ENCODE measurements at places on chromosomes 4 and X. TPM values are rescaled to one million over a fixed set of nuclear protein-coding genes. Genes with fewer than 3 reads are reported as not detected.
A peak's percentile ranks its signal among the peaks of the same experiment; 100 is the strongest.

GRCh38 chr4:184373886-184374405, 100.4 kb downstream of the IRF2 start:
- no peak for DNase-seq
- no peaks in the 10 kb centered on the region for H3K27me3 ChIP-seq
- no peak overlapping the region for H3K27ac ChIP-seq
- no peak overlapping the region for H3K4me3 ChIP-seq
- H3K4me1 ChIP-seq = peaks cover 17% of the 10 kb centered on the region

DNA sequence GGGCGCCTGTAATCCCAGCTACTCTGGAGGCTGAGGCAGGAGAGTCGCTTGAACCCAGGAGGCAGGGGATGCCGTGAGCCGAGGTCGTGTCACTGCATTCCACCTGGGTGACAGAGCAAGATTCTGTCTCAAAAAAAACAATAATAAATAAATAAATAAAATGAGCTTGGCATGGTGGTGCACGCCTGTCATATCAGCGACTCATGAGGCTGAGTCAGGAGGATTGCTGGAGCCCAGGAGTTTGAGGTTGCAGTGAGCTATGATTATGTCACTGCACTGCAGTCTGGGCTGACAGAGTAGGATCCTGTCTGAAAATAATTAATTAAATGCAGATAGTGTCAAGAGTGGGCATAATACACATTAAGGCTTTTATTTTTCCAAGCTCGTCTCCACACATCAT, 77.5 kb downstream of the DHRSX start:
- no peak overlapping the region for H3K4me3 ChIP-seq
- no peak overlapping the region for H3K27ac ChIP-seq
- H3K4me1 ChIP-seq = no peaks in the 10 kb centered on the region

GRCh38 chr4:159562366-159562765, 459.5 kb downstream of the RAPGEF2 start:
- no peaks in the 10 kb centered on the region for H3K27me3 ChIP-seq
- no peaks in the 10 kb centered on the region for H3K36me3 ChIP-seq
- H3K27ac ChIP-seq = no peak overlapping the region
- no peak for DNase-seq

- no peak for DNase-seq
- no peaks in the 10 kb centered on the region for H3K36me3 ChIP-seq
- no peaks in the 10 kb centered on the region for H3K27me3 ChIP-seq
- H3K4me1 ChIP-seq = no peaks in the 10 kb centered on the region
Measured at GRCh38 chr4:20391198-20391597, 139.5 kb downstream of the SLIT2 start.

- H3K4me1 ChIP-seq = no peaks in the 10 kb centered on the region
- peaks cover 47% of the 10 kb centered on the region for H3K27me3 ChIP-seq
- H3K27ac ChIP-seq = peak within 1 kb of the TSS; percentile 7
- peak; percentile 45 for DNase-seq
- H3K4me3 ChIP-seq = peak within 1 kb of the TSS; percentile 70
Measured at GRCh38 chr4:76251441-76252270, at the start of gene FAM47E. FAM47E (plus strand) TSS chr4:76251721; CDS start chr4:76251747, 26 bp downstream.

DNA sequence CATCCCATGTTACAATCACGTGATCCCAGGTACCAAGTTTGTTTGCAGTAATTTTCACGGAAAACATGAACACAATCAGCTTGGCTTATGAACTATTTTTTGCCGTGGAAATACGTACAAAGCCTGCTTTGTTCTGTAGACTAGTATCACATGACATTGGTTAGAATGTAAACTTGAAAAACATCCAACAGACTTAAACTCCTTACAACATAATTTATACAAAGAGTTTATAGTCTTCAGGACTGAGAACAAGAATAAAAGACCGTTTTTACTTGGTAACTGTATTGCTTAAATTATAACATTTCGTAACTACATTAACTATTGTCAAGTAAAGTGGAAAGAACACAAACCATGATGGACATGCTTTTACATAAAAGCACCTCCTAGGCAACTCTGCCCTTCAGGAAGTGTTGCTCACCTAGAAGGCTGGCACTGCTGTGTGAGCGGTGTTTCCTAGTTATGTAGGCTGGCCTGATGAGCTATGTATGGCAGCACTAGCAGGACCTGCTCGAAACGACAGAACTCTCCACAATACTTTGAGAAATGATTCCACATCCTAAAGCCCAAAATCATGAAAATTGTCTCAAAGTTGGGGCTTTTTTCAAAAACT, 41.8 kb upstream of the WDR1 start:
- H3K27ac ChIP-seq = no peak overlapping the region
- no peaks in the 10 kb centered on the region for H3K36me3 ChIP-seq
- no peaks in the 10 kb centered on the region for H3K27me3 ChIP-seq
- no peak overlapping the region for H3K4me3 ChIP-seq
- DNase-seq = peak; percentile 20

- no peak overlapping the region for H3K27ac ChIP-seq
- peaks cover 16% of the 10 kb centered on the region for H3K4me1 ChIP-seq
- peak; percentile 55 for DNase-seq
- no peak overlapping the region for H3K4me3 ChIP-seq
- H3K36me3 ChIP-seq = no peaks in the 10 kb centered on the region
Measured at GRCh38 chrX:12950851-12951594, 23.9 kb upstream of the TMSB4X start.

DNA sequence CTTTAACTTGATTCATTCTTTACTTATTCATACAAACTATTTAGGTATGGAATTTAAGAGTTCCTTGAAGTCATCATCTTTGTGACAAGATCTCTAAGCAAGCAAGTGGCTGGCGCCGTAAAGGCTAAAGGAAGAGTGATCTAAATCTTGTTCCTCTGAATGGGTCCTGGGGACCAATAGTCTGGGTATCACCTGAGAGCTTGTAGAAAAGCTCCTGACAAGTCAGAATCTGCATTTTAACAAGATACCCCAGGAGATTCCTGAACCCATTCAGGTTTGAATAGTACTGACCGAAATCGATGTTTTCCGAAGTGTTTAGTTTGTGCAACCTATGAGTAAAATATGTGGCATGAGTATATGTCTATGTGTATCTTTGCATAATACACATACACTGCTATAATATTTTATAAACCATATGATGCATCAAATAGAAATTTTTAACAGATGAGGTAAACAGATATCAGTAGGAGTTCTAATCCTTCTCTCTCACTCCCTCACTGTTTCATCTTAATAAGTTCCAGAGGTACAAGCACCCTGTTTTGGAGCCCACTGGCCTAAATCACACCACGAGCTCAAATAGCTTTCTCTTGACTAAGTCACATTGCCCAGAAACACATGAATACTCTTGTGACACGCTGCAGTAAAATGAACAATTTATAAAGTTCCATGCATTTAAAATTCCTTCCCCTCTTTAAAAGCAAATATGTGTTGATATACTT, 170.0 kb downstream of the RELL1 start:
- DNase-seq = no peak
- no peaks in the 10 kb centered on the region for H3K27me3 ChIP-seq
- H3K27ac ChIP-seq = no peak overlapping the region
- no peaks in the 10 kb centered on the region for H3K36me3 ChIP-seq
- H3K4me3 ChIP-seq = no peak overlapping the region

DNA sequence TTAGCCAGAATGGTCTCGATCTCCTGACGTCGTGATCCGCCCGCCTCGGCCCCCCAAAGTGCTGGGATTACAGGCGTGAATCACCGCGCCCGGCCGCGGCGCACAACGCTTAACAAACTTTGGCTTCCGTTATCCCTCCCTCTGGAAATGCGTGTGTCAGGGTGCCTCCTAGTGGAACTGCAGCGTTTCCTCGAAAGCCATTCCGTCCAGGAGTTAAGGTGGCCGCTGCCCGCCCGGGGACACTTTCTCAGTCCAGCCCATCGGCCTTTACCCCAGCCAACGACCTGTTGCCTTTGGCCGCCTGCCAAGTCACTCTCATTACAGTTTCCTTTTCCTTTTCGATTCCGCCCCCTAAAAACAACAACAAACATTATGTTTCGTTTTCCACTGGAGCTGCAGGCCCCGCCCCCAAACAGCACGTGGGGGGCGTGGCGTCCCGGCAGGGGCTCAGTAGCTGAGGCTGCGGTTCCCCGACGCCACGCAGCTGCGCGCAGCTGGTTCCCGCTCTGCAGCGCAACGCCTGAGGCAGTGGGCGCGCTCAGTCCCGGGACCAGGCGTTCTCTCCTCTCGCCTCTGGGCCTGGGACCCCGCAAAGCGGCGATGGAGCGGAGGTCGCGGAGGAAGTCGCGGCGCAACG, at the start of gene HERC5:
TSS of gene HERC5 (plus strand) at position 450 of the 637 bp plus-strand sequence. CDS start at position 601, 151 bp downstream.
- no peaks in the 10 kb centered on the region for H3K4me1 ChIP-seq
- peak within 1 kb of the TSS; percentile 95 for H3K4me3 ChIP-seq
- peak within 1 kb of the TSS; percentile 57 for H3K27ac ChIP-seq
- DNase-seq = peak; percentile 95
- H3K27me3 ChIP-seq = no peaks in the 10 kb centered on the region

GRCh38 chr4:84085986-84086385, 413.1 kb downstream of the NKX6-1 start:
- DNase-seq = no peak
- peaks cover 77% of the 10 kb centered on the region for H3K27me3 ChIP-seq
- no peaks in the 10 kb centered on the region for H3K4me1 ChIP-seq
- no peak overlapping the region for H3K4me3 ChIP-seq

DNA sequence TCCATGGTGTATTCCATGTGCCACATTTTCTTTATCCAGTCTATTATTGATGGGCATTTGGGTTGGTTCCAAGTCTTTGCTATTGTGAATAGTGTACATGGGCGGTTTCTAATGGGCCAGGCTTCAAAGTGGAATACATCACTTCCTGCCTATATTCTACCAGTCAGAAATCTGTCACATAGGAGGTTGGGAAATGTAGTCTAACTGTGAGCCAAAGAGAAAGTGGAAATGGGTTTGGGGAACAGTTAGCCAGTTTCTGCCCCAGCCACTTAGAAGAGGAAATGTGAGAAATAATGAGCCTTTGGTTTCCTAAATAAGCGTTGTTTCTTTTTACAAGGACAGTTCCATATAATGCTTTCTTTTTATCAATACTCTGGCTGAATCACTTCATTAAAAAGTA, 85.1 kb upstream of the AP1S2 start:
- DNase-seq = no peak
- no peaks in the 10 kb centered on the region for H3K36me3 ChIP-seq
- H3K27me3 ChIP-seq = peaks cover 64% of the 10 kb centered on the region
- H3K4me3 ChIP-seq = no peak overlapping the region
- no peaks in the 10 kb centered on the region for H3K4me1 ChIP-seq

- H3K4me3 ChIP-seq = no peak overlapping the region
- H3K4me1 ChIP-seq = peaks cover 8% of the 10 kb centered on the region
- H3K27ac ChIP-seq = no peak overlapping the region
- H3K36me3 ChIP-seq = peaks cover 11% of the 10 kb centered on the region
- H3K27me3 ChIP-seq = no peaks in the 10 kb centered on the region
Measured at GRCh38 chr4:39565878-39566600, 38.8 kb upstream of the UGDH start.

DNA sequence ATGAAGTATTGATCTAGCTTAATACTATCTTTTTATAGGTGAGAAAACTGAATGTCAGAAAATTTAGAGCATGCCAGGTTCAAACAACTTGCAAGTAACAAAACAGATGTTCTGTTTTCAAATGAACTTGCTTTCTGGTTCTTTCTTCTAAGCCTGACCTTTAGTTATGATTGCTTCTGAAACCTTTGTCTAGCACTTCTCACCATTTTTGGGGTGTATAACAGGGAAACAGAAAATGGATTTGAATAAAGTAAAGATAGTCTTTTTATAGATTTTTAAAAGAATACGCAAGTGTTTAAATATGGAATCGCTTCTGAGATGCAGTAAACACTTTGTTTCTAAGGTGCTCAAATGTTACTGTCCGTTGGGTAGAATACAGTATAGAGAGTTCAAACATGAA, 687.2 kb upstream of the CPEB2 start:
- no peak overlapping the region for H3K27ac ChIP-seq
- no peak overlapping the region for H3K4me3 ChIP-seq
- H3K36me3 ChIP-seq = no peaks in the 10 kb centered on the region
- no peaks in the 10 kb centered on the region for H3K4me1 ChIP-seq

- H3K27me3 ChIP-seq = no peaks in the 10 kb centered on the region
- no peak overlapping the region for H3K4me3 ChIP-seq
- H3K4me1 ChIP-seq = peaks cover 24% of the 10 kb centered on the region
- DNase-seq = peak; percentile 85
Measured at GRCh38 chr4:53676402-53676871, 85.2 kb upstream of the LNX1 start.

- H3K27ac ChIP-seq = no peak overlapping the region
- no peaks in the 10 kb centered on the region for H3K27me3 ChIP-seq
- no peak overlapping the region for H3K4me3 ChIP-seq
- H3K4me1 ChIP-seq = no peaks in the 10 kb centered on the region
Measured at GRCh38 chr4:153798901-153799693, 10.2 kb upstream of the SFRP2 start.

DNA sequence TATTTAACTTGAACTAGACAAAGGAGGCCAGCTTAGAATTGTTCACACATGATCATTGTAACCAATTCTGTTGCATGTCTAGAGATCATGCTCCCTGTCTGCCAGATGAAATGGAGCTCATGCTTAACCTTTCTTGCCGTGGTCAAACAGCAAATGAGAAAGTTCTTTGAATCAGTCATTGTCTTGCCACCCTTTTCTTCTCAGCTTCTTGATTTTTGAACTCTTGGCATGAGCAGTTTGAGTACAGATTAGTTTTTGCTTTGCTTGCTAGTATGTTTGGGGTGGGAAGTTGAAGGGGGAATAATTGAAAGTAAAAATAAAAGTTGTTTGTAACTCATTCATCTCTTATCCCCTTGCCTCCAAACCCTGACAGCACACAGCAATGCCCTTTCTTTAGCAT, 4.7 kb downstream of the MTM1 start:
- H3K4me1 ChIP-seq = peaks cover 33% of the 10 kb centered on the region
- H3K36me3 ChIP-seq = no peaks in the 10 kb centered on the region
- no peak for DNase-seq
- H3K4me3 ChIP-seq = no peak overlapping the region
- H3K27ac ChIP-seq = peak overlapping the region; percentile 42

DNA sequence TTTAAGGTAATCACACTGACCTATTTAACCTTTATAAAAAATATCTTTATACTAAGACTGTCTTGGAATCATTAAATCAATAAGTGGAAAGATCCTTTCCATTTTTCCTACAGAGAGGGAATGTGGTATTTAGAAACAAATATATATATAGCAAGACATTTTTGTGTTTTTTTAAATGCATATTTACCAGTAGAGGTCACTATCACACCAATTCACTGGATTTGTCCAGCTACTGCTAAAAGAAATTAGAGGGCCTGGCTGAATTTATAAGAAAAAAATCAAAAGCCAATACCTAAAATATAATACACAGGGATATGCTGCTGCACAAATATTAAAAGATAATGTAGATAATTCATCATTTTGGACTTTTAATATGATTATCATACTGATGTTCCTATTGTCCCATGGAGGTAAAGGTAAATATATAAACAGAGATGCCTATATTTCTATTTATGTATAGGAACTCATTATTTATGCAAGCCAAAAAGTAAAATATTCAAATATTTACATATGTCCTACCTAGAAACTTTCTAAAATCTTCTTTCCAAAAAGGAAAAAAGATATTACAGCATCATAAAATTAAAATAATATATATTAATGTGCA, 69.5 kb downstream of the PDE5A start:
- no peaks in the 10 kb centered on the region for H3K27me3 ChIP-seq
- no peaks in the 10 kb centered on the region for H3K4me1 ChIP-seq
- H3K4me3 ChIP-seq = no peak overlapping the region
- H3K36me3 ChIP-seq = no peaks in the 10 kb centered on the region
- no peak overlapping the region for H3K27ac ChIP-seq

NCAPG gene
- 38.6 TPM for total RNA-seq

CDKL2 gene
- total RNA-seq = 0.42 TPM

EXOC1L gene
- not detected for total RNA-seq

RHOXF1 gene
- total RNA-seq = not detected

CFAP299 gene
- total RNA-seq = not detected

MTMR8 gene
- not detected for total RNA-seq

NMU gene
- 8.5 TPM for total RNA-seq

TCEAL7 gene
- not detected for total RNA-seq
